Stimulated activated CD8-positive, alpha-beta memory T cell treated with anti-CD3 and anti-CD28 coated beads, Interleukin-7, amount 100 ng/mL, for 48 hours (primary cell): ENCODE measurements at places on chromosomes 5 and 9.
A peak's percentile ranks its signal among the peaks of the same experiment; 100 is the strongest.

DNA sequence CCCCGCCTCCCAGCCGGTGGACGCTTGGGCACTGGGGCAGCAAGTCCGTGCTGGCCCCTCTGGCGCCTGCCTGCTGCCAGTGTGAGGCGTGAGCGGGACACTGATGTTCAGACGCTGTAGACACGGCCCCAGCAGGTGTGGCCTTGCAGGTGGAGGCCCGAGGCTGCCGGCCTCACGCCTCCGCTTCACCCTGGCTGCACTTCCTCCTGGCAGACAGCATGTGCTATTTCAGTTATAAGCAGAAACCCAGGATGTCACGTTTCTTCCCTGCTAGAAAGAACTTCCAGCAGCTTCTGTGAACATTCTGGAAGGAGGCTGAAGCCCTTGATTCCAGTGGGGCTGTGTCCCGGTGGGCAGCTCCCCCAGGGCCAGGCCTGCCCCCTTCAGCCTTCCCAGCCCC lies 114.8 kb upstream of the FCN2 start:
- DNase-seq: no peak

- no peak for DNase-seq
Measured at GRCh38 chr5:62093976-62094375, 212.0 kb upstream of the KIF2A start.

- peak; percentile 36 for DNase-seq
Measured at GRCh38 chr9:131656356-131657036, 83.4 kb downstream of the RAPGEF1 start.

GRCh38 chr5:112579599-112580170 lies 158.0 kb upstream of the APC start:
- no peak for DNase-seq

DNA sequence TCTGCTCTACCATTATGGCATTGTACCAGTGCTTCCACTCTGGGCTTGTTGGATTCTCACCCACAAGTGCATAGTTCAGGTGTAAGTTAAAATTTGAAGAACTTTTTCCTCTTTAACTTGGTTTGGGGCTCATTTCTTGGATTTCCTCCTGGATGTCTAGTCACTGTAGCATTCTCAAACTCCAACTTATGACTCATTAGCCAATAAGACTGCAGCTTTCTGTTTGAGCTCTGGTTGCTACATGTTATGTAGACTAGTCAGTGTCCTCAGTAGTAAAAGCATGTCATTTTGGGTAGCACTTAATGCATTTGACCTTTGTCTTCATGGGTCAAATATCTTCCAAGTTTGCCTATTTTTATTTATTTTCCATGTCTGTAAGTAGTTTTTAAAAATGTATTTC lies 790.8 kb downstream of the BRINP1 start:
- DNase-seq: no peak

DNA sequence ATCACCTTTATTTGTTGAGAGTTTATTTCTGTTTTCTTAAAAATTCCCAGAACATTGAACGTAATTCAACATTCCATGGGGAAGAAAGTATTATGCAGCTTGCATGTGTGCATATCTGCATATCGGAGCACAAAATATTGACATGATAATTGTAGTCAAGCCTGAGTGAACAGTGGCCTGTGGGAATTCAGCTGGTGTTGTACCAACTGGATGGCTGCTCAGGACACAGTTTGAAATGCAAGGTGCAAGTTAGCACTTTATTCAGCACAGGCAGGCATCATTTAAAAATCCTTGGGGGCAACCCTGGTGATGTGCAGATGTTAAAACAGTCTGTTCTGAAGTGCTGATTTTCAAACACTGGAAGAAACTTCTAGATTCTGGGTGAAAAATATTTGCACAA lies 82.4 kb downstream of the CNTLN start:
- no peak for DNase-seq

DNA sequence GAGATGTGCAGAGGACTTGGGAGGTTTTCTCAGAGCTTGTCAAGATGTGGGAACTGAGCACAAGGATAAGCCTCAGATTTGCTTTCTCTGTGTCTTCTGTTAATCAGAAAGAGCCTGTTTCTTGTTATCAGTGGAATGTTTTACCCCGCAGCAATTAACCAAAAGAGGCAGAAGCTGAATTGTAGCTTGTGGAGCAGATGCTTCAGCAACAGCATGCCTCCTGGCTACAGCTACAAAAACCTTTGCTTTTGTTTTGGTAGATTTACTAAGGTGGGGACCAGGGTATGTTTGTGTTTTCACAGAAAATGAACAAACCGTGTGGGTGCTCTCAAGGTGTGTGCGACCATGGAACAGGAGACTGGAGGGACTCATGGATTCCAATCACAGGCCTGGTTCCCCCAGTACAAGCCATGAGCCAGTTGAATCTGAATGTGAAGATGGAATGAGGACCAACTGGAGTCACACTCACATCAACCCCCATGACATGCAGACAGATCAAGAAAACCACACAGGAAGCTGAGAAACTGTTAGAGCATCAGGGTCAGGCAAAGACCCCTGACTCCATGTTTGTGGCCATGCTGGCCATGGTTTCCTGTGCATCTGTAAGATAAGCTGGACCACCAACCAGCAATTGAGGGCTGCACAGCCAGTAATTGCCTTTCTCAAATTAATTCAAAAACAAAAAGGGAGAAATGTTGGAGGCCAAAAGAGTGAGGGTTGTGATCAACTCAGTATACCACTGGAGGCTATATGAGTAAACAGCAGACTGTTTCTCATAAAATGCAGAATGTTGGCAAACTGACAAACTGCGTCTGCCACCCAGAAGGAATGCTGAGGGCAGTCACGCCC lies 6.9 kb downstream of the UGT3A2 start:
- DNase-seq: no peak

GRCh38 chr9:119047513-119048307 lies 321.5 kb downstream of the BRINP1 start:
- no peak for DNase-seq

DNA sequence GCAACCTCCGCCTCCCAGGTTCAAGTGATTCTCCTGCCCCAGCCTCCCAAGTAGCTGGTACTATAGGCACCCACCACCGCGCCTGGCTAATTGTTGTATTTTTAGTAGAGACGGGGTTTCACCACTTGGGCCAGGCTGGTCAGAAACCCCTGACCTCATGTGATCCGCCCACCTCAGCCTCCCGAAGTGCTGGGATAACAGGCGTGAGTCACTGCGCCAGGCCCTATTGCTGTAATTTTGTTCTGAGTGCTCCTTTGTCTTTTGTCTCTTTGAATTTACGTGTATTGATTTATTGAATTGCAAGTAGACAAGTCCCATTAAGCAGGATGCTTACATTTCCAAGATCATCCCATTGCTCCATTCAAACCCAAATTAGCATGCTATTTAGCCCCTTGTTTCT lies 186.7 kb downstream of the MSX2 start:
- no peak for DNase-seq

DNA sequence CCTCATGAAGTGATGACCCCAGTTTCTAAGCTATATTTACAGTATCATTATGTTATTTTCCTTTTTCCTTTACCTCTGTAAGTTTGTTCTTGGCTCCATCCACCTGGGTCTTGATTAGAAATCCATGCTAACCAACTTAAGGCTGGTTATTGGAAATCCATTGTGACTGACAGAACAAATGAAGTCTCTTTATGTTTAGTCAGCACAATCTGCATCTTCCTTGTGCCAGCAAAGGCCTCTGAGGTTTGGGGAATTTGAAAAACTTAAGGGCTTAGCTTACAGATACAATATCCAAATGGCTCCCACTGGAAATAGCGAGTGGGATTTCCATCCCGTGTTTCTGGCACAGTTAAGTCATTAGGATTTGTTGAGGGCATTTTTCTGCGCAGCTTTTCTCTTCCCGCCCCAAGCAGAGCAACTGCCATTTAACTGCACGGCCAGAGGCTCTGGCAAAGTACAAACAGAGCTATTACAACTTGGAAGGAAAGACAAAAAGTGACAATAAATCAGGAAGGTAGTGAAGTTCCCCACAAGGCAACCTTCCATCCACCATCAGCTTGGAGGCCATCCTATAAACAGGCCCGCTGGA lies 64.2 kb downstream of the DCP2 start:
- DNase-seq: no peak

GRCh38 chr9:97759581-97760288 lies 62.6 kb upstream of the XPA start:
- no peak for DNase-seq

DNA sequence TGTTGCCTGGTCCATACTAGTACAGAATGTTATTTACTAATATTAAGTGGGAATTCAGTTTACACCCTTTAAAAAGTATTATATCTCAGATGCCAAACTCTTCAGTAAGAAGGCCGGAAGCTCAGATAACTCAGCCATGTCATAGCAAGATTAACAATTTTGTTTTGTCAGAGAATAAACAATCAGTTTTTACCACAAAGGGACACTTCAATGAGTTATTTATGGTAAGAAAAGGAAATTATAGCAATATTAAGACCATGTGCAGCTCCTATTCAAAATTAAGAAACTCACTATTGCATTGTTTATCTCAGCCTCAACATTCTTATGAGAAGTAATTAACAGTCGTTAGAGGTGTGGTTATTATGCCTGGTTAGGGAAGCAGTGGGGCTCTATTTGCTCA lies 13.1 kb upstream of the ARL15 start:
- DNase-seq: no peak

- DNase-seq: no peak
Measured at GRCh38 chr9:77751341-77752091, 103.4 kb upstream of the GNA14 start.

- no peak for DNase-seq
Measured at GRCh38 chr5:71860048-71860447, 141.0 kb downstream of the CARTPT start.

DNA sequence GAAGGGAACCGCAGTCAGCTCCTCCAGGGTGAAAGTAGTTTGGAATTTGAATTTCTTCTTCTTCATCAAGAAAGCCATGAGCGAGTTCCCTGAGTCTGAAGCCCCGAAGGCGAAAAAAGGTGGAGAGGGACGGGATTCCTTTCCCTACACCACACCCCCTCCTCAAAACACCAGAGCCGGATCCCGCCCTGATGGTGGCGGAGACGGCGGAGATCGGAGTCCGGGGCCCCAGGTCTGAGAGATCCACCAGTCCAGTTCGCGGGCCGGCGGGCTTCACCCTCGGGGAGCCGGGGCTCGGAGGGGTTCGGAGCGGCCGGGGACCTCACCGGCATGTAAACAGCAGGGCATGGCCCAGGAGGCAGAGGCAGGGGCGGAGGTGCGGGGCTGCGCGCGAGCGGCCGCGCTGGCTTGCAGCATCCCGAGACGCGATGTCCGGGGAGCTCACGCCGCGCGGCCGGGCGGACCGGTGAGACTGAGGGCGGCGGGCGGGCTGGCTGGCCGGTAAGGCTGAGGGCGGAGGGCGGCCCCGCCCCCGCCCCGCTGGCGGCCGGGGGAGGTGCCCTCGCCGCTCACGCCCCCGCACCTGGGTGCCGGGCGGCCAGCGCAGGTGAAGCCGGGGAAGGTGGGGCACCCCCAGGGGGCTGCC lies 606 bp downstream of the EEIG1 start:
- DNase-seq: no peak

DNA sequence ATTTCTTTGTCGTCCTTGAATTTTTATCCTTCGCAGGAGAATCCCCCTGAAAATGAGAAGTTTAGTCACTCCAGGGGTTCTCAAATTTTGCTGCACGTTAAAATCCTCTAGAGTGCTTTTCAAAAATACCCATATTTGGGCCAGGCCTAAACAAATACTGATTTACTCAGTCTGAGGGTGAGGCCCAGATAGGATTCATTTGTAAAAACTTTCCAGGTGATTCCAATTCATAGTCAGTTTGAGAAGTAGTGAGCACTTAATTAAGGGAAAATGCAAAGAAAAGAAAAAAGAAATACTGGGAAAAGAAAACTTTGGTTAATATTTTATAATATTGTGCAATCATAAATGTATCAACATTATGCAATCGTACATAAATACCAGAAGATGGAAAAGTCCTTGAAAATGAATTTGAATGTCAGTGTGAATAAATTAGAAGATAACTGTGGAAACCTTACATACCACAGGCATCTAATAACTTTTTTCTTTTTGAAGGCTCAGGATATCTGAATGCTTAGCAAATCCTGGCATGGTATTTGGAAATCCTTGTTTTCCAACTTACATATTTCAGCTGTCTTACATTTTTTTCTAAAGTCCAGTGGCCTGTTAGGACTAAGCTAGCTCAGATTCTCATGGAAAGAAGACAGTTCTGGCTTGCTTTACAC lies 116.5 kb upstream of the DAPK1 start:
- DNase-seq: no peak

- DNase-seq: no peak
Measured at GRCh38 chr5:139760066-139761056, 35.2 kb upstream of the PSD2 start.

DNA sequence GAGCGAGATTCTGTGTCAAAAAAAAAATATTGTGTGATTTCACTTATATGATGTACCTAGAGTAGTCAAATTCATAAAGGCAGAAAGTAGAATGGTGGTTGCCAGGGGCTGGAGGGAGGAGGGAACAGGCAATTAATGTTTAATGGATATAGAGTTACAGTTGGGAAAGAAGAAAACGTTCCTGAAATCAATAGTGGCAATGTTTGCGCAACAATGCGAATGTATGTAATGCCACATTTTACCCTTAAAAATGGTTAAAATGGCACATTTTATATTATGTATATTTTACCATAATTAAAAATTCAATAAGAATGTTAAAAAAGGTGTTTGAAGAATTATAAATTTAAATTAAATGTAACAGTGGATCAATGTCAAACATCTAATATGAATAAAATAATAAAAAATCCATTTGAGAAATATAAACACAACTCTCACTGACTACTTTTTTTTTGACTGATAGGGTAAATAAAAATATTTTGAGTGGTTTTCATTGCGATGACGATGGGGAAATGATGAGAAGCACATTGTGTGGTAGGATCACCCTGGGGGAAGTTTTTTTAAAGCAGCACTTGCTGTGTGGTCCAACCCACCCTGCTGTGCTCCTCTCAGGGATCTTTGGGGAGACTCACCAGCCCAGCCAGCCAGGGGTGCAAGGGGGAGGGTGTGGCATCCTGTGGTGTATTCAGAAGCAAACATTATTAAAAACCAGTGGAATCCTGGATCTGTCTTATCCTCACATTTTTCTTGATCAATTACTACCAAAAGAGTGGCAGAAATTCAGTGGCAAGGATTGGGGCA lies 4.3 kb downstream of the FYB1 start:
- no peak for DNase-seq

DNA sequence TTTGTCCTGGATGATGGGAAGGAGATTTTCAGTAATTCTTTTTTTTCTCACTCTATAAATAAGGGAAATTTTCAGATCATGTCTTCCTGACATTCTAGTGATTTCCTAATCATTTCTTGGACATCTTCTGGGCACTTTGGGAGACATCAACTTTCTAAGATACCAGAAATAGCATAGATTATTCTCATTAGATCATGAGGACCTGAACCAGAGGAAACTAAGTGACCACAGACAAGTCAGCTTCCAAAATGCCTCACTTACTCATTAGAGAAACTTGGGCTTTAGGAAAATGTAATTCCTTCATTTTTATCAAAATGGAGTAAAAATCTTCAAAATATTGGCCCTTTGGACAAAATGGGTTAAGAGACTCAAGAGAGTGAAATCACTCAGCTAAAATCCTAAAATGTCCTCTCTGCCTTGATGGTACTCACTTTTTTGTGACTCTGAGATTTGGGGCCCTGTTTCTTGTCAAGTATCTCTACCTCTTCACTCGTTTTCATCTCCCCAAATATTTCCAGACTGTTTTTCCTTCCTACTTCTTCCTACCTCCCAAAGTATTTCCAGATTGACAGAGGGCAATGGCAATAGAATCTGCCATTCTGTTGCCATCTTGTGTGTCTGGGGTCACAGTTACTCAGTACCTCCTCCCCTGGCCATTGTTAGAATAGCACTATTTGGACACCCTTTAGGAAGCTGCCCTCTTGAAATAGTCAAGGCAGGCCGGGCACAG lies 194.5 kb downstream of the NR3C1 start:
- no peak for DNase-seq
